ENCODE measurements at places on chromosomes 2 and 18.

GRCh38 chr2:215617060-215617824 lies 181.4 kb upstream of the FN1 start:
- DNase-seq, result no peak

GRCh38 chr2:60847854-60848253 lies 33.5 kb upstream of the REL start:
- no peak for DNase-seq

GRCh38 chr18:59249199-59249774 lies 24.0 kb downstream of the RAX start:
- DNase-seq, result no peak

DNA sequence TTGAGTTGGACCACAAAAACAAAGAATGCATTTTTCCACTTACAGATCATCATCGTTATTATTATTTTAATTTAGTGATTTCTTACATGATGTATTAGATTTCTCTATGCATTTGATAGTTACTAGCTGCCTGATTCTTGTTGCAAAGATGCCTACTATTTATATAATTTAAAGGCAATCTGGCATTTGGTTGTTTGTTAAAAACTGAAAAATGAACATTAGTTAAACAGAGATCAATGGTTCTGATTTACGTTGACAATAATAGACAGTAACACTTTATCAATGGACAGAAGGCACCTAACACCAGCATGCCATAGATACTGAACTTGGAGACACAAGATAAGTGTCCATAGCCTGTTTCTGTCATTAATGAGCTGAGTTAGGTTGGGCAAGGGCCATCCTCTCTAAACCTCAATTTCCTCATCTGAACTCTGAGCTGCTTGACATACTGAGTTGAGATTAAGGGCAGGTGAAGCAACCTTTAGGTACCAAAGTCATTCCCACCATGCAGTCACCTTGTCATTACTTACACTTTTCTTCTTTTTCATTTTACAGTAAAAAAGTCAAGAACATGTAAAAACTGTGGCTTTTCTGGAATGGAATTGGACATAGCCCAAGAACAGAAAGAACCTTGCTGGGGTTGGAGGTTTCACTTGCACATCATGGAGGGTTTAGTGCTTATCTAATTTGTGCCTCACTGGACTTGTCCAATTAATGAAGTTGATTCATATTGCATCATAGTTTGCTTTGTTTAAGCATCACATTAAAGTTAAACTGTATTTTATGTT lies 3.1 kb downstream of the CCL20 start:
- DNase-seq, result no peak

DNA sequence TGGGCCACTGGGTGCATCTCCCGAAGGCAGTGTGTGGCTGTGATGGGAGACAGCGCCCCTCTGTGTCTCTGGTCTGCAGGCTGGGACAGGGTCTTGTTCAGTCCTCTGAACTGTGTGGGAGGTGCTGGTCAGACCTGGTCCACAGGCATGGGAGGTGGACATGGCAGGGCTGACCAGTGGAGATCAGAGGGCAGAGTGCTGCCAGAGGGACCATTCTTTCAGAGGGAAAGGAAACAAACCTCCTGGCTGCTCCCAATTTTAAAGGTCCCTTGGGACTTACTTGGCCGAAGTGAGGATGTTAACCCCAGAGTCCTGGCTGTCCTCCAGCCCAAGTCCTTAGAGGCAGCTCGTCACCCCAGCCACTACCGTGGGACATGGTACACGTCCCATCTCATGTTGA lies 4.0 kb downstream of the CAPN13 start:
- no peak for DNase-seq

DNA sequence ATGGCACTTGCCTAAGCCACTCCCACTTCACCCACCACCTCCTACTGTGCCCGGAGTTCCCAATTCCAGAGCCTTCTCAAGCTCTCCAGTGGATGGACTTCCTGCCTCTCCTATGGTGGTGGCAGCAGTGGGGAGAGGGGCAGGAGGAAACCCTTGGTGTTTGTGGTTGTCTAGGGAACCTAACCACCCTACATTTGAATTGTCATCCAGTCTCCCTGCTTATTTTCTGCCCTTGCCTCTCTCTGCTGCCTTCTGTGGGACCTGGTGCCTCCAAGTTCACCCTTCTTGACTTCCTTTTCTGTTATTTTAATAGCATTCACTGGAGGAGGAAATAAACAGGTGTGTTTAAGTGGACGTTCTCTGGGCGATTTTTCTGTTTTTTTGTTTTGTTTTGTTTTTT lies 50.0 kb upstream of the HPCAL1 start:
- DNase-seq, result no peak

DNA sequence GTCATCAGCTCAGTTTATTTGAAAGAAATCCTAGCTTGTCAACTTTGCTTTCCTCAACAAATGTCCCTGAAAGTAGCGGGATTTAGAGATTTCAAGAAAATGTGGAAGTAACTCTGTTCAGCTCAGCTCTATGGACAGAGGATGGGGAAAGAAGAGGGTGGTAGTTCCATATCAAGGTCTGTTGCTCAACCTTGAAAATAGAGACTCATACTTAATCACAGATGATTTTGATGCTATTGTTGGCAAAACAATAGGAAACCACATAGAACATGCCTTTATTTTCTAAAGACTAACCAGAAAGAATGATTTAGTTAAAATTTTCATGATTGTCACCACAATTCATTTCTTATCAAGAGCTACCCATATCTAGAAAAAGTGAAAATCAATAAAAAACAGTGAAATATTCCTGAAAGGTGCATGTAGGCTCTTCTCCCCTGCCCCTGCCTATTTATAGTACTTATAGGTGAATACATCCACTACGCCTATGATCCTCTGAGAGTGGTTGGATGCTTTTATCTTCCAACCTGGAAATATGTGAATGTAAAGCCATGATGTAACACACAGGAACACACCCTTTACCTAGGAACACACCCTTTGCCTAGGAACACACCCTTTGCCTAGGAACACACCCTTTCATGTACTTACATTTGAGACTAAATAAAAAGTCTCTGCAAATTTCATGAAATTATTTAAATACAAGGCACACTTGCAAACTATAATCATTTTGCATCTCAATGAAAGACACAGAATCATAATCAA lies 65.8 kb downstream of the ETAA1 start:
- DNase-seq, result no peak

GRCh38 chr2:154686162-154686561 lies 12.3 kb upstream of the KCNJ3 start:
- DNase-seq, result no peak

GRCh38 chr18:1094409-1094808 lies 189.7 kb downstream of the ADCYAP1 start:
- DNase-seq, result no peak

- no peak for DNase-seq
Measured at GRCh38 chr2:194870974-194871535, 786.0 kb upstream of the SLC39A10 start.

DNA sequence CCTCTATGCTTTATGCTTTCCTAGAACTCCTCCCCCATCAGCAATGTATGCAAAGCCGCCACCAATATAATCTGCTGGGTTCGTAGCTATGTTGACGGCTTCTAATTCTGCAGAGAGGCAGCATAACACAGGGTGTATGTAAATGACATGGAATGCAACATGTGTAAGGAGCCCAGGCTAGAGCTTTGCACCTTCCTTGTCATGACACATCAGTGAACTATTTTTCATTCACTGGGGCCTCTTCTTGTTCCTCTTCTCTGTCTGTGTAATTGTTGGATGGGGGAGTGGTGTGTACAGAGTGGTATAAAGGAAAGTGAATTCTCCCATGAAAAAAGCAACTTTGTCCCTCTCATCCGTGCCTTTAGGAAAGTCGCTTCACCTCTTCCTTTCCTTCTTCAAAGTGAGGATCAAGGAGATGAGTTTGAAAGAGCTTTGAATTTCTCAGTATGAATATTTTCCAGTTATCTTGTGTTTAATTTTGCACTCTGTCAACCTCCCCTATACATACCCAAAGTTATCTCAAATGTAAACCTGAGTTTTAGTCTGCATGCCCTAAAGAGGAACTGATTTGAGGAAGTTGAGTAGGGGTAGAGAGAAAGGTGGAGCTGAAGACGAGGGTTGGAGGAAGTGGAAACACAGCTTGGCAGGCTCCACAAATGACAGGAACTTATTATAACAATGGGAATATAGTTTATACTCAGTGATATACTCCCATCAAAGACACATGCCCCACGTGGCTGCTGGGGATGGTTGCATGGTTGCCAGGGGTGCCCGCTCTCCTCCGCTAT lies 74.9 kb upstream of the ARL4C start:
- DNase-seq, result no peak

DNA sequence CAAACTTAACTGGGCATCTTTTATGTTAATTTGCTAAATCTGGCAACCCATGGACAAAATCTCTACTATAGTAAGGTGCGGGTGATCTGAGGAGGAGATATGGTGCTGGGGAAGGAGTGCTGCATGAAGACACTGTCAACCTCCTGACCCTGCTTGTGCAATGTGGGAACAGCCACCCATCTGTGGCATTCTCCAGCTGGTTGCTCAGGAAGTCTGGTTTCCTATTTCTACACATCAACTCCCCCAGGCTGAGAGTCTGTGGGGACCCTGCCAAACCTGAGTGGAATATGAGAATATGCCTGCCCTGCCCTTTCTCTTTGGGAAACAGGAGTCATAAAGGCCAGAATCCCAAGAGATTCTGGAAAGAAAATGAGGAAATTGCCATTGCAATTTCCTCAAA lies 60.1 kb upstream of the PAX3 start:
- DNase-seq, result no peak

DNA sequence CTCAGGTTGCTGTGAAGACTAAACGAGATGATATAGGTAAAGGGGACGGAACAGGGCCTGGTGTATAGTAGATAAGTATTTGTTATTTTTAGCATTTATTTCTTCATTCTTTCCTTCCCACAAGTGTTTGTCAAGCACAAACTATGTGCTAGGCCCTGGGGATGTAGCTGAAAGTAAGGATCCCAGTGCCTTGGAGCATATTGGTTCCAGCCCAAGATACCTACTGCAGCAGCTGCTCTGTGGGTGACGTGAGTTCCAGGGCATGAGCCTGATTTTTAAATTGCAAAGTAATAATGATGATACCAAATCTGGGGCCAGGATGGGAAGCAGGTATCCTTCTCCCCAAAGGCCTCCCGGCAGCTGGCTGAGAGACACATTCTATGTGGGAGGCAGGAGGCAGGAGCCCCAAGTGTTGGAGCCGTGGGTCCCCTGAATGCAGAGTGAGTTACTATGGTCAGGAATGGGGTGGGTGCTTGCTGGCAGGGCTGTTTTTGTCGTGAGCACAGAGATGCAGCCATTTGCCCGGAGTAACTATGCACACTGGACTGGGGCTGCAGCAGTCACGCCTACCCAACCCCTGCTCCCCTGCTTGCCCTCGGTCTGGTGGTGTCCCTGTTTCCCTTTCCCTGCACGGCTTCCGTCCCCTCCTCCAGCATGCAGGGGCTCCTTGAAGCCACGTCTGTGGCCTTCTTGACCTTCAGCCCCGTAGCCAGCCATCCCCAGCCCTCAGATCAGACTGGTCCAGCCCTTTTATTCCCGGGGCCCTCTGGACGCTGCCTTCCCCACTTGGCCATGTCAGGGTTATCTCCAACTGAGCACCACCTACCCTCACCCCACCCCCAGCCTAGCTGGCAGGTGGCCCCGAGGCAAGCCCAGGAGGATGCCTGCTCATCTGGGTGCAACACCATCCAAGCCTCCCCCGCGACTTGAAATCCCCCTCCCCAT lies 52.4 kb downstream of the INHBB start:
- no peak for DNase-seq

GRCh38 chr2:9336576-9337314 lies 86.6 kb downstream of the ITGB1BP1 start:
- no peak for DNase-seq

- no peak for DNase-seq
Measured at GRCh38 chr2:171798156-171798820, 95.8 kb downstream of the SLC25A12 start.

Data from CD4-positive, alpha-beta T cell treated with Interleukin-6 at 100 ng/mL for 8 hours (primary cell).